ENCODE measurements at places on chromosomes 3 and 15.
A peak's percentile ranks its signal among the peaks of the same experiment; 100 is the strongest.

- DNase-seq = no peak
These were observed 1.7 kb downstream of the TJP1 start for GRCh38 chr15:29820394-29821154.

- no peak for DNase-seq
These were observed 4.2 kb upstream of the PLEKHO2 start for GRCh38 chr15:64837502-64837901.

DNA sequence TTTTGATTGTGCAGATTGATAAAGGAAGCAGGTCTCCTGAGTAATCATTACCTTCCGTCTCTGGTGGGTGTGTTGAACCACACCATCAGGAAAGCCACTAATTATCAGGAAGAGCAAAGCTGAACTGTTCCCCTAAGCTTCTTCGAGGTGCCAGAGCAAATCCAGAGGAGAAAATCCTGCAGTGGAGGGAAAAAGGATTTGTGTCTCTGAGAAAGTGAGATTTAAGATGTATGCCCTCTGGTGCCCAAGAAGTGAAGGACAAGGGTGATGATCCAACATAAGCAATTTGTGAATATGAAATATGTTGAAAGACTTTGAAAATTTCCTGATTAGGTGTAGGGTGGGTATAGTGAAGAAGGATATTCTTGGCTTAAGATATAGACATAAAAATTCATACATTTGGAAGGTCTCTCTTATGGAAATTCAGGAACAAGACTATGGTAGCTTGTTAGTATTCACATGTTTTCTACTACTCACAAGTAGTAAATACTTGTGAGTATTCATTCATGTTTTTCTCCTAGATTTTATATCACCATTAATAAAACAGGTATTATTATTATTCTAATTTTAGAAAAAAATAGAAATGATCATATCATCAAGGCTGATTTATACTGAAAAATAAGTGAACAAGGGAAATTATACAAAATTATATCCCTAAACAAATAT is 34.8 kb downstream of the COMMD2 start:
- peak; percentile 49 for DNase-seq

DNA sequence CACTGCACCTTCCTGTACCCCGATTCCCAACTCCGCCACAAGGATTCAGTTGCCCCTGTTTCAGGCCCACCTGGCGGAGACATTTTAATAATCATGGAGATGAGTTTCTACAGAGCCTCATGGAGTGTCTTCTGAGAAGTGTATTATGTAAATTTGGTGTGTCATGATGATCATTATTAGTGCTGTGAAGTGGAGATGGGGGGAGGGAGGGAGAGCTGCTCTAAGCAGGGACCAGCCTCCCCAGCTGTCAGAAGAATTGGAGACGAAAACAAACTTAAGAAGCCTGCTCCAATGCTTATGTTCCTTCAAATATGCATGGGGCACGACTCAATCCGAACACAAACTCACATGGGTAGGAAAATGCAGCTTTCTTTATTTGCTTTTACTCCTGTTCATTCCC is 127.8 kb downstream of the EPHB1 start:
- no peak for DNase-seq

- no peak for DNase-seq
These were observed 480.5 kb downstream of the OTOL1 start for GRCh38 chr3:161977063-161977462.

- no peak for DNase-seq
These were observed 90.8 kb downstream of the LRIG1 start for GRCh38 chr3:66409771-66410754.

DNA sequence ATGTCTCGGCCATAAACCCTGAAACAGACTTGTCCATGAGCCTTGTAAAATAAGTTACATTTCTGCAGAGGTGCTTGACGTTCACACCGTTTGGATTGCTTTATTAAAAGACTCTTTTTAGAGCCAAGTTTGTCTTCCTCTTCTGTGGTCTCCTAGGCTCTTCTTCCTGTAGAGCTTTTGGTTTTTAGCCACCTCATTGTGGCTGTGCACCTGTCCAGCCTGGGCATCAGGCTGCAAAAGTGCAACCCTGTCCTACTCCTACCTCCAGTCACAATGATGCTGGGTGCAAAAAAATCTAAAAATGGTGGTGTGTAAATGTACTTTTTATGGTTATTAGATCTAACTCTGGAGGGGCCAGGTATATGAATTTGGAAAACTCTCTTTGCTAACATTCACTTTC is 2.8 kb upstream of the RIOX2 start:
- DNase-seq = no peak

DNA sequence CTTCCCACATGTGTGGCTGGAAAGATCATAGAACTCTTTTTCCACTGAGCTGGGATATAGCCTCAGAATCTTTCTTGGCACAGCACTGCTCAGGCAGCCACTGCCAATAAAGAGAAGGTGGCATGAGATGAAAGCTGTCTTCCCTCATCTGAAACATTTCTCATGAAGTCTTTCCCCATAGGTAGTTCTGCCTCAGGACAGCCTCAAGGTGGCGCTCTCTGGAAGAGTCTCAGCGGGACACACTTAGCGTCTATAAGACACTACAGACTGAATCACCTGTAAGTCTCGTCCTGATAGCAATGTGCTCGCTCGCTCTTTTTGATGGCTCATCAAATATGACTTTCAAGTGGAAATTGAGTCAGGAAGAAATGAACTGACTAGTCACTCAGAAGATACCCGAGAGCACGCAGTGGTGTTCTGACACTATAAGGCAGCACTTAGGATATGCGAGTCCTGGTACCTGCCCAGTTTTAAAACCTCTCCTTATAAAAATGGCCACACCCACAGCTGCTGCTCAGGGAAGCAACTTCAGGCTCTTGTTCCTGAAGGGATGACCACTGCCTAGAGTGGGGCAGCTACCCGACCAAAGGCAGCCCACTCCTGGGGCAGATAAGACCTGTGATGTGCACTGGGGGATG is 269.5 kb downstream of the SUCLG2 start:
- no peak for DNase-seq

DNA sequence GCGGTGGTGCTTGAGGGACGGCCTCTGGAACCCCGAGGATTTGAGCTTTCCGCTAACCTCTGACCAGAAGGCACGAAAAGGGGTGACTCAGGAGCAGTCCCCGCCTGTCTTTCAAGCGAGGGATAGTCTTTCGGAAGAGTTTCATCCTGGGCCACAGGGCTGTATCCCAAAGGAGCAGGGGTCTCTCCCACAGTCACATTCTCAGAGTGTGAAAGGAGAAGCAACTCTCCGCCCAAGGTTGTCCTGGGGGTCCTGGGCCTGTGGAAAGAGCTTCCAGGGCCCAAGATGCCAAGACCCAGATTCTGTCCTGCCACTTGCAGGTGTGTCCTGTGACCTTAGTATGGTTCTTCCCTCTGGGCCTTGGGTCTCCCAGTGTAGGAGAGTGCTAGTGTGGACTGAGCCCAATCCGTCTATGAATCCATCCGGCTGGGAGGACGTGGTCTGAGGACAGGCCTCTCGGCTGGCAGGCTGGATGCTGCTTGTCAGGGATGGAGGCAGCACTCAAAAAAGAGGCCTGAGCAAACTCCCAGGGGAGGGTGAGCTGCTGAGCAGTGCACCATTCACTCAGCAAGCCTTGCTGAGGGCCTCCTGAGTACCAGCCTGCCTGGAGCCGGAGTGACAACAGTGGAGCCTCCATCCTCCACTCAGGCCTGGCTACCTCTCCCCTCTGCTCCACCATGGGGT is 1.6 kb upstream of the DUSP7 start:
- no peak for DNase-seq

GRCh38 chr3:22392859-22393258 is 641.8 kb upstream of the ZNF385D start:
- DNase-seq = no peak

DNA sequence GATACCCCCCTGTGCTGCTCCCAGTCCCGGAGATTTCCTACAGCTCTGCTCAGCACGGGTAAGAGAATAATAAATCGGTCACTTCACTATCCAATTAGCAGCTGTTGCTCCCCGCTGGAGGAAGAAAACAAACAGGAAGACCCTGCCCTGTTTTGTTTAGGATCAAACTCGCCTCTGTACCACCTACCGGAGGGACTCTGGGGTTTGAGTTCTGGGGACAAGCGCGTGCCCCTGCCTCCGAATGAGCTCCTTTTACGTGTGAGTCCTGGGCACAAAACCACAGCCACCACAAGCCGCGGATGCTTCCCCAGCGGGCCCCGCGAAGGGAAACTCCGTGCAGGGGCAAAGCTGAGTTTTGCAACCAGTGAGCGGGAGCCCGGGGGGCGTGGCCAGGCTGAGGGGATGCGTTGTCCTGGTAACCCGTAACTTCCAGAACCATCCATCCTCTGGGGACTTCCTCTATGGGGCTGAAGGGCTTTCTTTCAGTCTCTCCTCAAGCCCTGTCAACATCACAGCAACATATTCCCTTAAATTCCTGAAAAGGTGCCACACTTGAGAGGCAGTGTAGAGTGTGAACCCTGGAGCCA is 315.7 kb upstream of the PROK2 start:
- DNase-seq = no peak

DNA sequence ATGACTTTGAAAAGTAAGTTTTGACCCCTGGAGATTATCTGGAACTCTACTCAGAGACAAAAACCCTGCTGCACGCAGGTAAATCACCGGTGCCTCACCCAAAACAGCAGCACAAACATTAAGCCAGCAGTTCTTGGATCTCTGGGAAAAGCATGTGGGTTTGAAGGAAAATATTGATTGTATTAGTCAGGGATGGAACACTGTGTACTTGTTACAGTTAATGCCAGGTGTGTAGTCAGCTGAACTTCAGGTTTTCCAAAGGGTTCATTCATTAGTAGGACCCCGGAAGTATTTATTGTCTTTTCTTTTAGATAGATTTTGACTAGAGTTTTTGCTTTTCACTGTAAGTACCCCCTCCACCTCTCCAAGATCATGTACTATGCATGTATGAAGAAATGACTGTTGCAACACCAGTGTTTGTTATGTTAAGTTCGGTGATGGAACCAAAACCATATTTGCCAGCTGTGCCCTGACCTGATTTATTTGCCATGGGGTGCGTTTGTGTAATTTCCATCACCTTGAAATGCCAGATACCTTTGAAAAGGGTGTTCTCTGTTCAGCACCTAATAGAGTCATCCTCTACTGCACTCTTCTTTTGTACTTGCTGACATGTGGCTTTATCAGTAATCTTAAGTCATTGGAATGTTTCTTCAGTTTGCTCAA is 14.5 kb downstream of the ARHGEF26 start:
- DNase-seq = no peak

GRCh38 chr3:103873021-103873420 is 1438.2 kb downstream of the ZPLD1 start:
- DNase-seq = no peak

DNA sequence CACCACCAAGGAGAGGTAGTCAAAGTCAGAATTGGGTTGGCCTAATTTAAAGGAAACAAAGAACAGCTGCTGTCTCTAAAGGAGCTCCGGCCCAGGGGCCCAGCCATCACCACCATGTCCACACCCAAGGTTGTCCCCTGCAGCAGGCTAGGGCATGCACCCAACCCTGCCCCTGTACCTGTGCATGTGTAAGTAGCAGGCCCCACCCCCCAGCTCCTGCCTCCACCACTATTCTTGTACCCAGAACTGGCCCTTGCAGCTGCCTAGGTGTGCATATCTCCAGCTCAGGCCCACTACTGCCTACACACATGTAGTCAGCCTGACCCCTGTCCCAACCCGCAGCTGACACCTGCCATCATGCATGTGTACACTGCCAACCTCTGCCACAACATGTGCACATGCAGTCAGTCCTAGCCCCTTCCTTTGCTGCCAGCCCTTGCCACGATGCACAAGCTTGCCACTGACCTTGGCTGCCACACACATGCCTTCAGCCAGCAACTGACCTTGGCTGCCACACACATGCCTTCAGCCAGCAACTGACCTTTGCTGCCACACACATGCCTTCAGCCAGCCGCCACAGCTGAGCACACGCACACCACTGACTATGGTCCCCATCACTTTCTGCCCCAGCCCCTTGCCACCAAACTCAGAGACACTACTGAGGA is 39.7 kb downstream of the FGF12 start:
- no peak for DNase-seq

GRCh38 chr3:8836096-8836495 is 66.7 kb upstream of the OXTR start:
- DNase-seq = no peak

- no peak for DNase-seq
These were observed 747 bp downstream of the UBA7 start for GRCh38 chr3:49812916-49813496.

DNA sequence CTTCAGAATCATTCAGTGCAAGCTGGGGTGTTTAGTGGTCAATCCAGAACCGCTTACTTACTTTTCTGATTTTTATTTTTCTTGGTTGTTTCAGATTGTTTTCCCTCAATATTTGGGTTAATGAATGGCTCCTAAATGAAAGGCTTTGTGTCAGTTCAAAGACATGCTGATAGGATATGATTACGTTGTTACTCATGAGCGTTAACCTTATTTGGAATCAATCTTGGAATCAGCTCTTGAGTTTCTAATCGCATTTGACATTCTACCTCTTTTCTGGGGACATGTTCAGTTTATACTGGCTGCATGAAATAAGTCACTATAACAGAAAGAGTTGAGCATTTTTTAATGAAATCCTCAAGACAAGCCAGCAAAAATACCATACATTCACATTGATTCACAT is 50.2 kb downstream of the ATP11B start:
- no peak for DNase-seq

DNA sequence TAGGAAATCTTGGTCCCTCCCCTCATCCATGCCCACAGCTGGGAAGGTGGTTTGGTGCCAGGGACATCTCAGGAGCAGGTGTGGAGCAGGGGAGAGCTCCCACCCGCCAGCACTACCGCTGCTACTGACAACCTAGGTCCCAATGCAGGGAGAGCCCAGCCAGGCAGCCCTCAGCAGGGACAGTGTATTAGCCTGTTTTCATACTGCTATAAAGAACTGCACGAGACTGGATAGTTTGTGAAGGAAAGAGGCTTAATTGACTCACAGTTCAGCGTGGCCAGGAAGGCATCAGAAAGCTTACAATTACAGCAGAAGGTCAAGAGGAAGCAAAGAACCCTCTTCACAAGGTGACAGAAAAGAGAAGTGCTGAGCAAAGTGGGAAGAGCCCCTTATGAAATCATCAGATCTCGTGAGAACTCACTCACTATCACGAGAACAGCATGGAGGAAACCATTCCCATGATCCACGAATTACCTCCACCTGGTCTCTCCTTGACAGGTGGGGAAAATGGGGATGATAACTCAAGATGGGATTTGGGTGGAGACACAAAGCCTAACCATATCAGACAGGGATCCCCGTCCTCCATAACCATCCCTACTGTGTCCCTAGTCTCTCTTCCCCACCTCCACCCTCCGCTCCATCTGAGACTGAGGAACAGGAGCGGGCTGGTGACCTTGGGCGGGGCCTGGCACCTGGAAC is 218.6 kb downstream of the TBC1D2B start:
- no peak for DNase-seq

Data from NCI-H2081 treated with DMSO at 0.1 percent for 48 hours (cell line).